NCI-H187 (cell line): ENCODE measurements at places on chromosomes 5 and 9.

DNA sequence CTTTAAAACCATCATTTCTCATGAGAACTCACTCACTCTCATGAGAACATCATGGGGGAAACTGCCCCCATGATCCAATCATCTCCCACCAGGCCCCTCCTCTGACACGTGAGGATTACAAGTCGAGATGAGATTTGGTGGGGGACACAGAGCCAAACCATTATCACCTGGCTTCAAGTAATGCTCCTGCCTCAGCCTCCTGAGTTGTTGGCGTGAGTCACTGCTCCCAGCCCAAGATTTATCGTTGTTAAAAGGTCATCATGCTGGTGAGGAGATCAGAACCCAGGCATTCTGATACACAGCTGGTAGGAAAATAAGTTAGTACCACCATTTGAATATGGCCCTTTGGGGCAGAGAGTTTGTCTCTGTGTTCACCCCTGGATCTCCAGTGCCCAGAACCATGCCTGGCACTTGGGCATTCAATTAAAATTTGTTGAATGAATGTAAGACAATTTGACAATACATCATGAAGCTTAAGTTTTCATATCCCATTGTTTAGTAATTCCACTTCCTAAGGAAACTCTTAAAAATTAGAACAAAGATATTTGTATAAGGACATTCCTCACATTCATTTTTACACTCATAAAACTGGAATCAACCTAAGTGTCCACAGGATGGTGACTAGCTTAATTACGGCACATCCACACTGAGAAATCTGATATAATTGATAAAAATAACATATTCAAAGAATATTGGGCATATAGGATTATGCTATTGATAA, 58.0 kb upstream of the COL15A1 start:
- no peak for DNase-seq

DNA sequence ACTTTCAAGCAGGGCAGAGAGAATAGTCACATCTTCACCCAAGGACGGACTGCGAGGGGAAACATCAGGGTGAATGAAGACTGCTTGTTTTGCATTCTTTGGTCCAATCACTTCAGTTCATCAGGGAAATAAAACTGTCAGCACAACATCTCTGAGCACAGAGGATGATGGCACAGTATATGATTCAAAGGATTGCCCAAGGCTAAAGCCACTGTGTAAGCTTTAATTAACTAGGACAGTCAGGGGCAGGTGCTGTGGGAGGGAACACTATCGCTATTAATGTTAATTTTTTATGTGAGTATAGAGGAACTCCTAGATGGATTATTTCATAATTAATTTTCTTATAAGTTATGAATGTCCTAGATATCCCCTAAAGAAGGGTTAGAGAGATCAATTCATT, 112.1 kb downstream of the BASP1 start:
- DNase-seq = no peak

DNA sequence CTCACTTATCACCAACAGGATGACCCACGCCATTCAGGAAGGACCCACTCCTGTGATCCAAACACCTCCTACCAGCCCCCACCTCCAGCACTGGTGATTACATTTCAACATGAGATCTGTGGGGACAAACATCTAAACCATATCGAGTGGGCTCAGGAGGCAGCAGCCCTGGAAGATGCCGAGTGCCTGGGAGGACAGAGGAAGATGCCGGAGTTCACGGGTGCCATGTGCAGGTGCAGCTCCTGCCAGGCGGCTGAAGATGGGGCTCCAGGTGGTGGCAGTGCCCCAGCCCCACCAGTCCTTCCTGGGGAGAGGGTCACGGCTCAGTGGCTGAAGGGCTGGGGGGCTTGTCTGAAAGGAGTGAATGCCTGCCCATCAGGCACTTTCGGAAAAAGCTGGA, 6.1 kb upstream of the CEP72 start:
- DNase-seq = no peak

- no peak for DNase-seq
These were observed 2.3 kb downstream of the GRHPR start for GRCh38 chr9:37424686-37425297.

- DNase-seq = no peak
These were observed 110.0 kb upstream of the DMRT1 start for GRCh38 chr9:731474-731873.

DNA sequence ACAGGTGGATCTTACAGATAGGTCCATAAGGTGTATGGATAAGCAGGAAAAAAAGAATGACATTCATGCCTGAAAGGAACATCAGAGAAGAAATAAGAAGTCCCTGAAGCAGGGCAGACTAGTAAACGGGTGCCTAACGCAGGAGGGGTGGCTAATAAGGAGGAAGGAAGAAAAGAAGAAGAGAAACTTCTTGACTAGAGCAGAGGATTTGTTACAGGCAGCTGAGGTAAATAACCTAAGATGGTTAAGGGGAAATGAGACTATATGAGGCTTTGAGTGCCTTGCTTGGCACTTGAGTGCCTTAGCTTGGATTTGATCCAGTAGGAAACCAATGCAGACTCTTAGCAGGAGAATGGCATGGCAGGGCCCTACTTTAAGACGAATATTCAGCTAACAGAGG, 313.5 kb upstream of the PDE4D start:
- no peak for DNase-seq
